AG09319 (cell line): ENCODE measurements at places on chromosomes 6 and 20.
A peak's percentile ranks its signal among the peaks of the same experiment; 100 is the strongest.

- no peak for DNase-seq
Observed at GRCh38 chr6:33313105-33313708, 671 bp downstream of the TAPBP start.

DNA sequence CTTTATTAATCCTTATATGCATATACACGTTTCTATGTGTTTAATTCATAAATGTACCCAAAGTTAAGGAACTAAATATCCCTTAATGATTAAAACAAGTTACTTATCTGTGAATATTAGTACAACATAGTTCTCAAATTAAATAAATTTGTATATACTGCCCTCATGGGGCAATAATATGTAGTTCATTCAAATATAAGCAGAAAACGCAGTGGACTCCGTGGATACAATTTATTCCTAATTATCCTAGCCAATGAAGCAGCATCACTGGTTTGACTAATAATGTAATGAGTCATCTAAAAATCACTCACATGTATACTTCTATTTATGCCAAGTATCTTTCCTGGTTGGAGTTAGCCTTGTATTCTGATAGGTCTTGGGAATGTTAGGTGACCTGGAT is 111.6 kb downstream of the TBC1D32 start:
- DNase-seq = peak; percentile 8

- DNase-seq = no peak
Observed at GRCh38 chr6:105014954-105015353, 58.0 kb downstream of the LIN28B start.

DNA sequence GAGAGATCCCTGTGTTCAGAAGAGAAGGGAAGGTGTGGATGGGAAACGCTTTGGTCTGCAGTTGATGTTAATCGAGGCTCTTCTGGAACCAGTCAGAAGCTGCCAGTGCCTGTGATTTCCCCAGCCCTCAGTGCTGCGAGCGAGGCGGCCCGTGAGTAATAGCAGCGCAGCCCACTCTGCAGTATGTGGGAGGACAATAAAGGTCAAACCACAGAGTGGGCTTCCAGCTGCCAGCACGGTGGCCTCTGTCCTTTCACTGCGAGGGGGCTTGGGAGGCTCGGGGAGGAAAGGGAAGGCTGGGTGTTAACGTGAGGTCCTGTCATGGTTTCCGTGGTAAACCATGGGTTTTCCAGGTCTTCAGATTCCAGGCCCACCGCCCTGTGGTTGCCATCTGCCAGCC is 32.3 kb upstream of the TAGAP start:
- no peak for DNase-seq

- no peak for DNase-seq
Observed at GRCh38 chr6:82954937-82955577, 110.6 kb downstream of the UBE3D start.

DNA sequence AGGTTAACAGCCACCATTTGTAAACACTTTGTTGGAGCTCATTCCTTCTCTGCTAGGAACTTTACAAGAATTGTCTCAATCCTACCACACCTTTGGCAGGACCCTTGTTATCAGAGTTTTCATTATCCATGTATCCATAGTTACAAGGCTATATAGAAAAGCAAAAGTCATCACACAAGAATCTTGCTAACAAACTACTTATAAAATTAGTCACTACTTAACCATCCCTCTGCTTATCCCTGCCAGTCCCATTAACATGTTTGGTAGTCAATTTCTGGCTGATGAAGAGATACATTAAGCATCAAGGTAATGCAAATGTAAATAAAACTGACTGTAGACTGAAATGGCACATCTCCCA is 10.4 kb downstream of the ZSWIM3 start:
- no peak for DNase-seq

- DNase-seq = no peak
Observed at GRCh38 chr20:46089167-46089416, 670 bp downstream of the NCOA5 start.

DNA sequence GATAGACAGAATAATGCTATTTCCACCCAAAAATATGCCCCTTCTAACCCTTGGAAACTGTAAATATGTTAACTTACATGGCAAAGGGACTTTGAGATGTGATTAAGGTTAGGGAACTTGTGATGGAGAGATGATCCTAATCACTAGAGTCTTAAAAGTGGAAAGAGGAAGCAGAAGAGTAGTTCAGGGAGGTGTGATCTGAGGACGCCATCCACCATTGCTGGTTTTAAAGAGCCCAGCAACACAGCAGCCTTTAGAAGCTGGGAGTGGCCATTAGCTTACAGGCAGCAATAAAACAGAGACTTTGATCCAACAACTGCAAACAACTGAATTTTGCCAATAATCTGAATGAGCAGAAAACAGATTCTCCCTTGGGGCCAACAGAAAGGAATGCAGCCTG is 30.6 kb downstream of the ZNF311 start:
- no peak for DNase-seq
